Right lung (tissue), 10 donors: ENCODE measurements at places on chromosomes 1 and 21.

DNA sequence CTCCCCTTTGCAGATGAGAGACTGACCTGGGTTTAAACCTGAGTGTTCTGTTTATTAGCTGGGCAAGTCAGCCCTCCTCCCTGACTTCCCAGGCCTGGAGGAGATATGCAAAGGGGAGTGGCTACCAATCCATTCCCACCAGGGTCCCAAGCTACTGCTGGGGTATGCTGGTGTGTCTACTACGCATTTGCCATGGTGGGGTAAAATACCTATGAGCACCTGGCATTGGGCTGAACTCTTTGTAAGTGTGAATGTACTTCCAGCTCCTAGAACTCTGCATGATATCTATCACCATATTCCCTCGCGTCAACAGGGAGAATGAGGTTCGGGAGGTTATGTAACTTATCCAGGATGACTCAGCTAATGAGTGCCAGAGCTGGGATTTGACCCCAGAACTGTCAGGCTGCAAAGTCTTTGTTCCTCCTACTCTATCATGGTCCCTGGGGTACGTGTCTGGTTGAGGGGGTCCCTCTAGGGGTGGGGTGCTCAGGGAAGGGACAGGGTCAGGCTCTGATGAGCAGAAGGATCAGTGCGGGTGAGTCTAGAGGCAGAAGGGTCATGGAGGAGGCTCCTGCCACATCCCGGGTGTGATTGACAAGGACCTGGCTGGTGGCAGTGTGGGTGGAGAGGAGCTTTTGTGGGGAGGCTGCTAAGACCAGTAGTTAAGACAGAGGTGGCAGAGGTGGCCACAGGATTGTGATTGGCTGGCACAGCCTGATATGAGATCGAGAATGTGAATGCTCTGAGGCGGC, 16.7 kb downstream of the AMPD2 start:
- no peak for DNase-seq

- DNase-seq: peak; percentile 79
Measured at GRCh38 chr1:227887697-227888403, 59.9 kb downstream of the WNT9A start.

DNA sequence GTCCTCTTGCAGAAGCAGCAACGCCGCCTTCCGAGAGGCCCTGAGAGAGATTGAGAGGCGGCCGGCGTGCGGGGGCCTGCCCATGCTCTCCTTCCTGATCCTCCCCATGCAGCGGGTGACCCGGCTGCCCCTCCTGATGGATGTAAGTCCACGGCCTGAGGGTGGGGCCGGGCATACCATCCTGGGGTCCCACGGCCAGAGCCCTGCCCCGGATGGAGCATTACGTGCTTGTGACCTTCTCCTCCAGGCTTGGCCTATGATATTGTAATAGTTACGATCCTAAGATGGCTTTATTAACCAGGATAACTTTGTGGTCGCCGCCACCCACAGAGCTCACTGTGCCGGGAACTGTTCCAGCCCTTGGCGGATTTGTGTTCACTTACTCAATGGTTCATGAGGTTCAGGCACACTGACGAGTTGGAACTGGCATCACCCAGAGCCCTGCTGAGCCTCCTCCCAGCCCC, 18.9 kb downstream of the ARHGEF16 start:
- no peak for DNase-seq

- no peak for DNase-seq
Measured at GRCh38 chr1:57307392-57308170, 116.3 kb downstream of the DAB1 start.

DNA sequence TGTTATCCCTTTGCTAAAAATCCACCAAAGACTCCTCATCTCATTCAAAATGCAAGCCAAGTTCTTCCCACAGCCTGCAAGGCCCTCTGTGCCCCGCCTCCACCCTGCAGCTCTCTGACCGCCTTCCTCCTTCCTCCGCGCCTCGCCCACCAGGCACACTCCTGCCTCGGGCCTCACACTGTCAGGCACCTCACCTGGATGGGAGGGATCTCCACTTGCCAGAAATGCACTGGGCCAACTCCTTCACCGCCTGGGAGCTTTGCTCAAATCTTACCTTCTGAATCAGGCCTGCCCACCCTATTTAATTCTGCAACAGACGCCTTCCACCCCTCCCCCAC, 26.2 kb downstream of the PGBD5 start:
- DNase-seq: no peak
